Activated T-helper 1 cell treated with anti-CD3 and anti-CD28 coated beads, Interleukin-2, amount 50 U/mL, for 16 hours (primary cell): ENCODE measurements at places on chromosomes 2 and 18.

GRCh38 chr18:76504749-76505148, 9.7 kb upstream of the ZNF516 start:
- DNase-seq = no peak

- DNase-seq = no peak
Measured at GRCh38 chr18:70489986-70490933, 201.4 kb downstream of the SOCS6 start.

- no peak for DNase-seq
Measured at GRCh38 chr2:232213176-232213575, 165.4 kb upstream of the ALPP start.

DNA sequence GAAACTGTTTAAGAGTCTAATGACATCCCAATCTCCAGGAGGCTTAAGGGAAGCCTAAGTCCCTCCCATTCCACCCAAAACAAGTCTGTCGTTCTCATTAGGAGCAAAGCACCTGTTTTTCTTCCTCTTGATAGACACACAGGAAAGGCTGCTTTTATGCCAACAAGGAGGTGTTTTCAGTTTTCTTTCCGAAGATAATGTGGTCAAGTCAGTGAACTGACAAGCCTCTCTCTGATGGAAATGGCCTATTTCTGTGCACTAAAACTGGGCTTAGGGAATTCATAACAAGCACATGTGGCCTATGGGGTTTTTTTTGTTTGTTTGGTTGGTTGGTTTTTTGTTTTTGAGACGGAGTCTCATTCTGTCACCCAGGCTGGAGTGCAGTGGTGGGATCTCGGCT, 36.2 kb downstream of the FBLN7 start:
- no peak for DNase-seq

GRCh38 chr2:47636176-47636575, 146.8 kb upstream of the MSH6 start:
- DNase-seq = no peak

- no peak for DNase-seq
Measured at GRCh38 chr2:16908656-16909055, 243.0 kb upstream of the CYRIA start.

- no peak for DNase-seq
Measured at GRCh38 chr2:60337142-60337497, 216.3 kb downstream of the BCL11A start.

DNA sequence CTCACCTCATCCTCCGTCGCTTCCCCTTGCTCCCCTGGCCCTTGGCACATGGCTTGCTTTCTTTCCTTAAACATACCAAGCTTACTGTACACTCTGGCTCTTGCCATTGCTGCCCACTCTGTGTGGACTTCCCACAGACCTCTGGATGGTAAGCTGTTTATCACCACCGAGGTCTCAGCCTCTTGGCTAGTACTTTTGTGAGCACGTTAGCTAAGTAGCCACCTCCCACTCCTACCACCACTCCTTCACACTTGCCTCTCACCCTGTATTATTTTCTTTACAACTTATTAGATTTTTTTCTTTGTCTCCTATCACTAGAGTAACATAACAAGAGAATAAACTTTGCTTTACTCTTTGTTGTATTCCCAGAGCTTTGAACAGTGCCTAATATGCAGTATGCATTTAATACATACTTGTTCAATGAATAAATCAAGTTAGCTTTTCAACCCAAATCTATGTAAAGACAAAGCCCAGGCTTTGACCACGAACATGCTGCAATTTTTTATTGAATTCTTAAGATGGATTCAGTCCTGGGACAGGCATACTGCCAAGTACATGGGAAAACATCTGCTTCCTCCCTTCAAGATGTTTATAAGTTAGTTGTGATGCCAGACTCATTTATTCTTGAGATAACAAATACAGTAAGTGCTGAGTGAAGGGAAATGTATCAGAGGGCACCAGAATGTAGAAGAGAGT, 25.0 kb upstream of the MSGN1 start:
- no peak for DNase-seq

GRCh38 chr18:46343931-46344372, 239.8 kb downstream of the HAUS1 start:
- peak; percentile 7 for DNase-seq

DNA sequence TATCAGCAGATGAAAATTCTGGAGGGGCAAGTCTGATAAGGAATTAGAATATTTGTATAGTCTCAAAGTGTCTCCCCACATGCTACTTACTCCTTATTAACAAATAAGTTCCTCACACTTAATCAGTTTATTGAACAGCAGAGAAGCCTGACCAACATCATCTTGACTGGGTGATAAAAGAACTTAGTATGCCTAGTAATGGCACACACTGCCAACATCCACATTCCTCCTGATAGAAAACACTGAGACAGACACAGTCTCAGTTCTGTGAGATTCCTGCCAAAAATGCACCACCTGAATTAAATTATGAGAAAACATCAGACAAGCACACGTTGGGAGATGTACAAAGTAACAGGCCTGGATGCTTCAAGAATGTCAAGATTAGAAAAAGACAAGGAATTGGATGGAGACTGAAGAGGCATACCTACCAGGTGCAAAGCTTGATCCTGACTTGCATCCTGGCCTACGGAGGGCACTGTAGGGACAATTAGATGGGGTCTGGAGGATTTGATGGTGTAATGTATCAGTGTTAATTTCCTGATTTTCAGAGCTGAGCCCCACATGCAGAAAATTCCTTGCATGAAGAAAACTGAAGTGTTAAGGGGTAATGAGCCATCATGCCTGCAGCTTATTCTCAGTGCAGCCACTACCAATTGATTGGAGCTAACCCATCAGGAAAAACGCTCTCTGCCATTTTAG, 200.4 kb upstream of the SH3BP4 start:
- no peak for DNase-seq

DNA sequence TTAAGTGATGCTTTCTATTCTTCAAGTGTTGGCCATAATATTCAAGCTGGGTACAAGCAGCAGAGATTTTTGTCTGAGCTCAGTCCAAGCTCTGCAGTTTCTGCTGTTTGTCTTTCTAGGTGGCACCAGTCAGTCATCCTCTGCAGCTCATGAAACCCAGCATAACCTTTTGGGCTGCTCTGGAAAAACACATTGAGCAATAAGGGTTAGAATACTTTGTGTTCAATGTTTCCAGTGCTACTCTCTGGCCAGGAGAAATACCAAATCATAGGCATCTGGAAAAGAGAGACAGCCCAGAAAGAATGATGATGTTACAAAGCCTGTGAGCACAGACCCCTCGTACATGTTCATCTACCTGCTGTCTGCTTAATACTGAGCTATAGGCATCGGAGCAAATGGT, 19.5 kb upstream of the WIPF1 start:
- no peak for DNase-seq

DNA sequence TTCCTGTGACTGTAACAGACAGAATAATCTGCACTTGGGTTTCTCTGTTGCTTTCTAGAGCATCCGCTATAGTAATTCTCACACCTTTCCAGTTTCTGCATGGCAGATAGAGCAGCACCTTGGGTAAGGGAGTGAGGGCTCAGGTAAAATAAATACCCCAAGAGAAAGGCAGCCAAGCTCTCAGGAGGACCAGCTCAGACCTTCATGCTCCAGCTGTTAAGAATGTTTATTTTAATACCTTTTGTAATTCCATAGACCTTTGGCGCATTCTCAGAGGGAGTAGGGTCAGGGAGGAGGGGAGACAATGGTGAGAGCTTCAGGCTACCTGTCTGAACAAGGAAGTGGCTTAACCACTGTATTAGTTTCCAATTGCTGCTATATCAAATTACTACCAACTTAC, 16.2 kb upstream of the TMEM178A start:
- no peak for DNase-seq

GRCh38 chr18:39761273-39761672, 2193.8 kb upstream of the PIK3C3 start:
- DNase-seq = no peak

GRCh38 chr2:170929686-170930050, 615 bp downstream of the GORASP2 start:
- DNase-seq = peak; percentile 11

GRCh38 chr18:50161597-50162205, 33.2 kb downstream of the MYO5B start:
- no peak for DNase-seq

DNA sequence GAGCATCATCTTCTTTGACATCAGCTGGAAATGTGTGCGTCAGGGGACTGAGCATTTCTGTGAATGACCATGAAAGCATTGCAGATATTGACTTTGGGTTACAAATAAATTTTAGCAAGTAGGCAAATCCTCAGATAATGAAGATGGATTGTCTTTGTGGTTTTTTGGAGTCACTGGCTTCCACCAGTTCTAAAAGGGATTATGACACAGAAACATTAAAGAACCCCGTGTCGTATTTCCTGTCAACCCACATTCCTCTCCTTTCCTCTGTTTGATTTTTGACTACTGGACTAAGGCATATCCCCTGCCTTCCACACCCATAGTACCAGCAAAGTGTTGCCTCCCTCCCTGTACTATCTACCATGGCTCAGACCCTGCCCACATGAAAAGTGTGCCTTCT, 268.1 kb downstream of the MYO3B start:
- DNase-seq = no peak

DNA sequence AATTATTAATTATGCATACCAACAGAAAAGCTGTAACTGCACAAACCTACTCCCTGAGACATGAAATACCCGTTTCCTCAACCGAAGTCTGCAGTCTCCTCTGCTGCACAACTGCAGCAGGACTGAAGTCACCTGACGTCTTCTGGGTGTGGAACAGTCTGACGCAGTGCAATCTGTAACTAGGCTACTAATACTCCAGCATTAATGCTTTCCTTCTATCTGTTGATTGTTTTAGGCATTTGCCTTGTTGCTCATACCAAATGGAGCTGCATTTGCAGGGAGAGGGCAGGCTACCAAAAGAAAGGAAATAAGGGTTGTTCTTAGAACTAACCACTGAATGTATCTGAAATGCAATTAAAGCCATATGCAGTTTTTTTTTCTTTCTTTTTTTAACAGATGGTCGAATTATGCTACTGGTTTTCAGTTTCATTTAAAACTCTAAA, 40.1 kb downstream of the RTN4 start:
- DNase-seq = peak; percentile 2

GRCh38 chr2:162301877-162302276, 16.6 kb downstream of the IFIH1 start:
- no peak for DNase-seq

DNA sequence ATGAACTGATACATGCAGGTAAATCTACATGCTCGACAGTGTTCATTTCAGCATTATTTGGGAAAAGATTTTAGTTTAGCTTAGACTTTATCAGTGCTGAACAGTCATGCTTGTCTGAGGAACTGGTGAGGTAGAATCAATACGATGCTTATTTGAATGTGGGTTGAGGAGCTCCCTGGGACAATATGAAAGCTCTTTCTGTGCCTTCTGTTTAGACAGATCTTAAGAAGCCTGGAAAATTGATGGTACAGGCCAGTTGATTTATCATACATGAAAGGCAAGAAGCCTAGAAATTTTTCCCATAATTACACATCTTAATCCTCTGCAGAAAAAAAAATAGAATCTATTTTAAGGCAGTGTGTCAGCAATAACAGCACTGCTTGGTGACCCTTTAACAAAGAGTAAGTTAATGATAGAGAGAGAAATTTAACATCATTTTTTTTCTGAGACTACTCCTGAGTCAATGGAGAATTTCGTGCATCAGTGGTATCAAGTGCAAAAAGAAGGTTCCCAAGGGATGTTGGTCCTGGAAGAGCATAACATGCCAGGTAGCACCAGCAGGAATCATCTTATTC, 252.2 kb upstream of the CDH20 start:
- no peak for DNase-seq

DNA sequence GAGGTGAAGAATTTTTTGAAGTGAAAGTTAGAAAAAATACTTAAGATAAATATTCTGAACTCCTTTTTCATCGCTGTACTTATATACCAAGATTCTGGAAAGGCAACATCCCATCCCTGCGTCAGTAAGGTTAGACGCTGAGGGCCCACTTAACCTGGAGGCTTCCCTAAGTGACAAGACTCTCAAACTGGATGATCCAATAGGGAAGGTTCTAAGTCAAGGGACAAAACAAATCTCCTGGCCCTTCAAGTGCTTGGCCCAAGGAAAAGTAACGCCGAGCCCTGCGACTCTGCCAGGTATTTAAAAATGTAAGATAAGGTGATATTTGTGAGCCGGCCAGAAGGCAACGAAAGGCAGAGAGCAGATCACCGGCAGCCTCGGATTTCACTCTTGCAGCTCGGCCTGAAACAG, 1.3 kb downstream of the STK39 start:
- no peak for DNase-seq

DNA sequence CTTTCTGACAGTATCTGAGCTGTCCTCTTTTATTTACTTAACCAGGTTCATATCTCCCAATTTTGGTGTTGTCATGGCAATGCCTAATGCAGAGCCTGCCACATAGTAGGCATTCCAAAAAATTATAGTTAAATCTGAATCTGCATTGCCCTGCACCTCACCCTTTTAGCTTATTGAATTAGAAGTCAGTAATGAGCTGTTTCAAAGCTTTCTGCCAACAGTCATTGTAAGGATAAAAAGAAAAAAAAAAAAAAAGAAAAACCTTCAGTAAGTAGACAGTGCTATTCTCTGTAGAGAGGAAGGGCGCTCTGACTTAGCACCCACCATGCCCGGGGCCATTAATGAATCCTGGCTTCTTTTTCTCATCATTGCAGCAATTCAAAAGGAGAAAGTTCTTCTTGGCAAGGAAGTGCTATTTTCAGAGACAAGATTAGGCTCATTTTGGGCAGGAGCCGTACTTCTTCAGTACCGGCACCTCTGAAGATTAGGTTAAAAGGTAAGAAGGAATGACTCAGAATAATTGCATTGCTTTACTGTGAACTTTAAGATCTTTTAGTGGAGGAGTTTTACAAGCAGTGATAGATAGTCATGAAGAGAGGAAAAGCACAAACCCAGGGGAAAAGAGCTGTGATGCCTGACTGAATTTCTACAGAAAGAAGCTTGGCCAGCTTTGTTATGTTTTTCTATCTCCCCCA, 2041.2 kb upstream of the PIK3C3 start:
- no peak for DNase-seq

DNA sequence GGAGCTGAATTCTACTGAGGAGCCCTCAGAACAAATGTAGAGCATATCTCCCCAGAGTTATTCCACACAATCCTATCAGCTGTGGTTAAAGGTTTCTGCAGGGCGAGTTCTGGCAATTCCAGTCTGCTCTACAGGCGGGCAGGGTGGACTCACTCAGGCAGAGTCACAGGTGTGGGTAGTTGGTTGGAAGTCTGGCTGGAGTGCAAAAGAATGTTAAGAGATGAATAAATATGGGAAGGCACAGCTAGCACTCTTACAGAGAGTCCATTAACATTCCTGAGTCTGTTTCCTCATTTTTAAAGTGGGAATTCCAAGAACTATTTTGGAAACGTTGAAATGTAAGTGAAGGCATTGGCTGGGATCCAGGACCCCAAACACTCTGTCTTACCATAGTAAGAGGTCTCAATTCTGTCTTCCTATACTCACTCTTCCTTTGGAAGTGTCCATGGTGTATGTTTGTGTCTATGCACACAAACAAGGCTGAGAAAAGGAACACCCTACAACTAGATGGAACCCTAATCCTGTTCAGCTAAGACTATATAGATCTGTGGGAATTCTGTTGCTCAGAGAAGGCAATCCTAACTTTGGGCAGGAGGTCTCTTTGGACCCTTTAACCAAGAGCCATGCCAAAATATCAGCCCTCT, 63.3 kb upstream of the AQP4 start:
- DNase-seq = no peak

- DNase-seq = no peak
Measured at GRCh38 chr18:48546396-48546795, 7.6 kb downstream of the CTIF start.

- DNase-seq = no peak
Measured at GRCh38 chr18:35183886-35184285, 56.9 kb upstream of the ZNF397 start.
